ENCODE measurements at places on chromosomes 4 and X.

- no peak for DNase-seq
These were observed 26.8 kb upstream of the AREG start for GRCh38 chr4:74418063-74418670.

DNA sequence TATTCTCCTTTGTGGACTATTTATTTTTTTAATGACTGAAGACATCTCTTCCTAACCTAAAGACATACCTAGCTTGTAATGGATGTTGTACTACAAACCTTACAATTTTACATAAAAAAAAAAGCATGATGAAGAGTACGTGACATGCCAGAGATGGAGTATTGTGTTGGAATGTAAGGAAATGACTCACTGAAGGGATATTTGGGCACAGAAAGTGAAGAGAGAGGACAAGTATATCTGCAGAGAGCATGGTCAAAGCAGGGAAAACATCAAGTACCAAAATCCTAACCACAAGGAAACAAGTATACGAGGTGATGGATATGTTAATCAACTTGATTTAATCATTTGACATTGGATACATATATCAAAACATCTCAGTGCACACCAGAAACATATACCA is 1051.4 kb upstream of the PRKX start:
- no peak for DNase-seq

DNA sequence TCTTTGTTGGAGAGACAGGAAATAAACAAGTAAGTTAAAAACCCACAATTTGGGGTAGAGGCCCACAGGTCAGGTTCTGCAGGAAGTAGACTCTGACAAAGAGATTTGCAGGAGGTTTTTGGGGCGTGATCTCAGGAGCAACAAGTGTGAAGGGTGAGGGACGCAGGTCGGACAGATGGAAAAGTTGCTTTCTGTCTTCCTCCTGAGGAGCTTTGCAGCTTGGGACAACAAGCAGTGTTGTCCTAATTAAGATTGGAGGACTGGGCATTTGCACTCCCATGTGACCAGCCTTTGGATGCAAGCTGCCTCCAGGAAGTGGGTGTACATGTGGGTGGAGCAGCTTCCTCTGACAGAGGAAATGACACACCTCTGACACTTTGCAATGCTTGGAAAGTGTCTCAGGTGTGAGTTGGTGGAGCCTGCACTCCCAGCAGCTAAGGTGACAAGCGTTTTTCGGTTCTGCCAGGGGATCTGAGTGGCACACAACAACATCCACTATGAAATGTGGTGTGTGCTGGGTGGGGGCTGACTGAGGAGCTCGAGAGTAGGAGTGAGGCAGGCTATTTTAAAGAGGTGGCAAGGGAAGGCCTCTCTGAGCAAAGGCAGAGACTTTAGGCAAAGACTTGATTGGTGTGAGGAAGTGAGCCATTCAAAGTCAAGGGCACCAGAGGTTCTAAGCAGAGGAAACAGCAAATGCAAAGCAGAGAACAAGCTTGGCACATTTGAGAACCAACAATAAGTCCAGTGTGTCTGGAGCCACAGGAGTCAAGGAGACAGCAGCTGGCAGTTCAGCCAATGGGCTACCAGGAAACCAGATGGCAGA is 339.8 kb upstream of the GATB start:
- DNase-seq: no peak

- DNase-seq: no peak
These were observed 6.3 kb downstream of the FAM47E start for GRCh38 chr4:76257824-76258223.

- no peak for DNase-seq
These were observed 150.9 kb downstream of the SLC10A7 start for GRCh38 chr4:146370841-146371240.

DNA sequence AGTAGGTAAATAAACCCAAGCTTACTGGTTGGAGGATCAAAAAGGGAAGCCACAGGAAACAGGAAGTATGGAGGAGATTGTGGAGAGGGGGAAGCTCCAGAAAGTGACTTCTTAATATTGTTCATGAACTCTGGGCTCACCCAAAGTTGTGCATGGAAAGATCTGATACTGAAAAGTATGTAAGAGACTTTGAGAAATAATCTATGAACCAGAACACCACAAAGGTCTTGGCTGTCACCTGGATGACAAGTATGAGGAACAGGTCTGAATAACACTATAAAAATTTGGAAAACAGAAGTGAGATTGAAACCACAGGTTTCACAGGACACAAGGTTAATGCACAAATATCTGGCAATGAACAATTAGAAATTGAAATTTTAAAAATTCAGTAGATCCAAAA is 567.4 kb downstream of the INPP4B start:
- DNase-seq: no peak

- DNase-seq: peak; percentile 27
These were observed 37.6 kb downstream of the PF4 start for GRCh38 chr4:73944061-73944875.

DNA sequence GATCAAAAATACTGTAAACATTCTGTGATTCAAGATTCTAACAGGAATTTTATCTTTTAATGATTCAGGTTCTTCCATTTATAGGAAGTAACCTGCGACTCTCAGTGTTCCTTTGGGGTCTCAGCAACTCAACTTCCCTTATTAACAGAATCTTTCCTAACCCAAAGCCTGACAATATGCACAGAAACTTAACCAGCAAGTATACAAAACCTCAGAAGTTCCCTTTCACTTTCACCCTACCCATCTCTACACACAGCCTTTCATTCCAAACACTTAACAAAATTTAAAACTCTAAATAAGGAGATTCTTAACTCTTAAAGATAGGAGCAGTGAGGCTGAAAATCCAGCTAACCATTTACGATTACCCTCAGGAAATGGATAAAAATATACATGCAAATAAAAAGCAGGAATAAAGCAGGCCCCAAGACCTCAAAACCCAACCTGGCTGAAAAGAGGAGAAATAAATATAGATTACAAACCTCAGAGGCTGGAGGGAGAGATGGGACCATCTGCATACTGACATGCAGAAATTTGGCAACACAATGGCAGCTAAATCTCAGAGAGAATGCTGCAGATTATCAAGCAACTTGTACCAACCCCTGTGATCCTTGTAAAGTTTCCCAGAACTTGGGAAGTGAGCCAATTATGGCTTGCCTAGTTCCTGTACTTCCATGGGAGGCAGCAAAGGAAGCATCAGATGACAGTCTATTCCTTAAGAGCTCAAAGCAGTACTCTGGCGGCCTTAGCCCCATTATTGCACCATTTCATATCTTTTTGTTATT is 101.0 kb downstream of the ATP11C start:
- DNase-seq: no peak

- no peak for DNase-seq
These were observed 417.9 kb upstream of the AGA start for GRCh38 chr4:177860171-177860570.

DNA sequence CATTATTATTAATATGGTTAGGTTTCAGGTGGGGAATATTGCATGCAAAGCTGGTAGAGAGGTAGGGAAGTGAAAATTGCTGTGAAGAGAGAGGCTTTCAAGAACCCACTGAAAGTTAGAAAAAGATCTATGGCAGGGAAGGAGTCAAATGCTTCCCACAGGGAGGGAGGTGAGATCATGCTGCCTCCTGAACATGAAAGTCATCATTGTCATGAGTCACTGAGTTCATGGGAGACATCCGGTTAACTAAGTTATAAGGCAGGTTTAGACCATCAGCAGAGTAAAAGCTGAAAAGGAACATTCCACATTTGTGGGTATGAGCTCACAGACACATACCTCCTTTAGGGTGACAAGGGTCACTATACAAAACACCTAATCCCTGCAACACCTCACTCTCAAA is 16.2 kb downstream of the GATB start:
- no peak for DNase-seq

DNA sequence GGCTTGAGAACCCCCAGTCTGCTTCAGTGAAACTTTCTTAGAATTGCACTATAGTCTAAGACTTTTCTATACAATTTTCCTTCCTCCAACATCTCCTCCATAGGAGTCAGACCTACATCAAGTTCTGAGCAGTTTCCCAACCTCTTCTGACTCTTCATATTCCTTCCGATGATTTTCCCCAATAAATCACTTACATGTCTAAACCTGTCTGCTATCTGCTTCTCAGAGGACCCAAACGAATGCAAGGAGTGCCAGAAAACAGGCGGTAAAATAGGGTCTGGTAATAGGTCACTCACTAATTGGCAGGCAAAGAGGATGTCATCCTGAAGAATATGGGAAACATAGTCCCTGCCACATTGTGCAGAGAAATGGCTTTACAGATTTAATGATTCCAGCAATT is 153.9 kb downstream of the PCDH18 start:
- DNase-seq: no peak

- DNase-seq: no peak
These were observed 36.3 kb downstream of the ATXN3L start for GRCh38 chrX:13283512-13283911.

DNA sequence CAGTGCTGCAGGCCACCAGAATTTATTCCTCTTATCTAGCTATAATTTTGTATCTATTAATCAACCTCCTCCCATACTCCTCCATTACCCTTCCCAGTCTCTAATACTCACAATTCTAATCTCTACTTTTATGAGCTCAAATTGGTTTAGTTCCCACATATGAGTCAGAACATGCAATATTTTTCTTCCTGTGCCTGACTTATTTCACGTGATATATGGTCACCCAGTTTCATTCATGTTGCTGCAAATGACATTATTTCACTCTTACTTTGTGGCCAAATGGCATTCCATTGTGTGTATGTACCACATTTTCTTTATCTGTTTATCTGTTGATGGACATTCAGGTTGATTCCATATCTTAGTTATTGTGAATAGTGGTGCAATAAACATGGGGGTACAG is 483.5 kb downstream of the ACTRT1 start:
- DNase-seq: no peak

- DNase-seq: no peak
These were observed 605.9 kb upstream of the DIPK2B start for GRCh38 chrX:45806410-45807121.

DNA sequence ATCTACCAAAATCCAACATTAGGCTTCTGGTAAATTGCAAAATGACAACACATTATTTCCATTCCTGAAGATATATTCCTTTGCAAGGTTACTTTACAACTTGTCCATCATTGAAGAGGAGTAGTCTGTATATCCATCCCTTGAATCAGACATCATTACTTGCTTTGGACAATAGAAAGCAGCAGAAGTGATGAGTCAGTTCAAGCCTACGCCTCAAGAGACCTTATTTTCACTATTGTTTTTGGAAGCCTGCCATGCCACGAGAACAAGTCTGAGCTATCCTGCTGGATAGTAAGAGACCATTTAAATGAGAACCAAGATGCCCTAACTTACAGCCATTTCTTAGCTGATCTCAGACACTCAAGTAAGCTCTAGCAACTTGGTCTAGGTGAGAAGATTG is 246.0 kb upstream of the HHIP start:
- no peak for DNase-seq

- DNase-seq: no peak
These were observed 9.7 kb downstream of the GIMD1 start for GRCh38 chr4:106358899-106359298.

Measured in omental fat pad (tissue), 4 donors.